Activated CD8-positive, alpha-beta T cell treated with anti-CD3 and anti-CD28 coated beads for 36 hours (primary cell): ENCODE measurements at places on chromosomes 16 and 17. TPM values are rescaled to one million over a fixed set of nuclear protein-coding genes. Genes with fewer than 3 reads are reported as not detected.
A peak's percentile ranks its signal among the peaks of the same experiment; 100 is the strongest.

GRCh38 chr17:27573971-27574525 lies 56.9 kb upstream of the LGALS9 start:
- peak; percentile 33 for DNase-seq

GRCh38 chr17:10633738-10634379 lies 23.2 kb downstream of the MYH3 start:
- DNase-seq: no peak

Gene ULK2
- total RNA-seq: 6.3 TPM

Gene ADCY9
- 4.1 TPM for total RNA-seq

DNA sequence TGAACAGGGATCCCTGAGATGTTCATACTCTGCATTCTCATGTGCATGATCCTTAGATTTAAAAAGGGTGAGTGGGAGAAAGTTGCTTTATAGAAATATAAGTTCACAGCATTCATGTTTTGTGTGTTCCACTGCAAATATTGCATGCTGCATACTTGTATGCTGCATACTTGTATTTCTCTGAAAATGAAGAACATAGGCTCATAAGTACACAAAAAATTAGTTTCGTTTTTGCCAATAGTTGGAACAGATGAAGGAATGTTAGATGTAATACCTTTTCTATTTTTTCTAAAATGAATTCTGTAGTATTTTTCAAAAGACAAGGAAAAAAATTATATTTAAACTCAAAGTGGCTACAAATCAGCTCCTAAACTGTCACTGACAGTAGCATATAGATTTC lies 79.0 kb downstream of the NFAT5 start:
- DNase-seq: no peak

Gene ANKFN1
- total RNA-seq: not detected

Gene RNF112
- total RNA-seq: 0.34 TPM

Gene ZG16
- total RNA-seq: not detected

Gene OR1F1
- not detected for total RNA-seq

DNA sequence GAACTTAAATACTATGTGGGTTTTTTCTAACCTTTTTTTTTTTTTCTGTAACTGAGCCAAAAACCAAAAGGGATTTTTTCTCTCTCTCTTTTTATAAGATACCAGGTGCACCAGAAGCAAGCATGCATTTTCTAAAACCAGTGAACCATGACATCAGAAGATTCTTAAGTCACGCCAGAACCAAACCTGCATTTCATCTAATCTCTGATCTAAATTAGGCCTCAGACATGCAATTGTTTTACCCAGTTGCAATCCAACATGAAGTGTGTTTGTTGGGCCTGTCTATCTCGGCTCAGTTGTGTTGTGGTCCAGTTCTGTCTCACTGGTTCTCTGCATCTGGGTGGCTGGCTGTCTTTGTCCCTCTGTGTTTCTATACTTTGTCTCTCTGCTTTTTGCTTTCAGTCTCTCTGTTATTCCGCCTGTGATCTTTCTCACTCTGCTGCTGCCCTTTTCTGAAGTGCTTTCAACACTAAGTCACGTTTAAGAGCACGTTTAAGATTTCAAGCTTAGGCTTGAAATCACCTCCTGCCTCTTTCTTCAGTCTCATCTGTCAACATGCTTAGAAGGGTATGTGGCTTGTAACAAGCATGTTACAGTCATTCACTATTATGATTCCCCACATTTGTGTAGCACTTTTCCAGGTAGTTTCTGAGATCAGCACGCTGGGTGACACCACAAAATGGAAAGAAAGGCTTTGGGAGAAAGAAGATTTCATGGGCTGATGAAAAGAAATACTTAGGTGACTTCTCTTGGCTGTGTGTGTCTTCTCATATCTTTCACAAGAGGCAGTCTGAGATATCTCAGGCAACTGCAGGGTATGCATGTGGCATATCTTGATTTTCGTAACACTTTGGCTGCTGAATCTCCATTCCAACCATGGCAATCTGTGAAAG lies 488.9 kb downstream of the SHISA9 start:
- DNase-seq: no peak
